ENCODE measurements at places on chromosomes 2 and 18. TPM values are rescaled to one million over a fixed set of nuclear protein-coding genes. Genes with fewer than 3 reads are reported as not detected.

Gene MRO
- 1.4 TPM for total RNA-seq

DNA sequence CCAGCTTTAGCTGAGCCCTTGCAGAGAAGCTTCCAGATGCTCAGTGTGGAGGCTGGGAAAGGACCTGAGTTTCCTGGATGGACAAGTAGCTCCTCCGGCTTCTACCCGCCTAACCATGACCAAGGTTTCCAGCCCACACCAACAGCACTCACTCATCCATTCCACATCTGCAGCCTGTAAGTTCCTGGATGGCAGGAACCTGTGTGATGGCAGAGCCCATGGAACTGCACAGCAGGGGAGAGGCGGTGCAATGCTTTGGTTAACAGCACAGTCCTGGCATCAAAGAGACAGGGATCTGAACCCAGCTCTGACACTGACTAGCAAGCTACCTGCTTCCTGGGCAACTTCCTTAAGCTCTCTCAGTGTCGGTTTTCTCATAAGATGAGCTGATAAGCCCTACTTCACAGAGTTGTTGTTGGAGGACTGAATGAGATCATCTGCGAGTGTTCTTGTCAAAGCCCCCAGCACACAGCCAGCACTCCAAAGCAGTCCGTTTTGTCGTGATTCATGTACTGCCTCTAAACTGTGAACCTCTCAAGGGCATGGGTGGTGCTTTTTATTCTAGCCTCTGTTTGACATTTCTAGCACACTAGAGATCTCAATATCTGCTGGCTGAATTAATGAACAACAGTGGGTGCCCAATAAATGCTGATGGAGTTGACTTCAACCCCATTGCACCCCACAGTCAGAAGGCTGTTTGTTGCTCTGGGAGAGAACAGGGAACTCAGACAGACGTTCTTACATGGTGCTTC is 41.6 kb upstream of the OTOF start:
- no peak overlapping the region for H3K4me3 ChIP-seq
- no peaks in the 10 kb centered on the region for H3K36me3 ChIP-seq
- no peak for DNase-seq
- no peaks in the 10 kb centered on the region for H3K27me3 ChIP-seq
- H3K4me1 ChIP-seq, result no peaks in the 10 kb centered on the region
- no peak overlapping the region for H3K27ac ChIP-seq

DNA sequence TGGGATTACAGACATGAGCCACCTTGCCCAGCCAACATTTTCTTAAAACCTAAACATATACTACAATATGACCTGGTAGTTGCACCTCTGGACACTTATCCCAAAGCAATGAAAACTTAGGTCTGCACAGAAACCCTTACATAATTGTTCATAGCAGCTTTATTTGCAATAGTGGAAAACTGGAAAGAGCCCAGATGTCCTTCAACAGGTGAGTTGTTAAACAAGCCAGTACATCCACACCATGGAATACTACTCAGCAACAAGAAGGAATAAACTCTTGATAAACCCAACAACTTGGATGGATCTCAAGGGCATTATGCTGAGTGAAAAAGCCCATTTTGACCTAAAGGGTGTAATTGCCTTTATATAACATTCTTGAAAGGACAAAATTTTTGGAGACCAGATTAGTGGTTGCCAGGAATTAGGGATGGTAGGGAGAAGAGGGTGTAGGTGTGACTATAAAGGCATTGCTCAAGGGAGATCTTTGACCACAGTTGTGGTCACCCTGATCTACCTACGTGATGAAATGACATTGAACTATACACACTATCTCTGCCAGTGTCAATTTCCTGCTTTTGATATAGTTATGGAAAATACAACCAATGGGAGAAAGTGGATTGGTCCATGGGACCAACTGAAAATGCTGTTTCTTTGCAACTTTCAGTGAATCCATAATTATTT is 11.9 kb upstream of the AMMECR1L start:
- no peak for DNase-seq
- H3K36me3 ChIP-seq, result no peaks in the 10 kb centered on the region
- no peaks in the 10 kb centered on the region for H3K4me1 ChIP-seq
- H3K4me3 ChIP-seq, result no peak overlapping the region
- H3K27me3 ChIP-seq, result no peaks in the 10 kb centered on the region

DNA sequence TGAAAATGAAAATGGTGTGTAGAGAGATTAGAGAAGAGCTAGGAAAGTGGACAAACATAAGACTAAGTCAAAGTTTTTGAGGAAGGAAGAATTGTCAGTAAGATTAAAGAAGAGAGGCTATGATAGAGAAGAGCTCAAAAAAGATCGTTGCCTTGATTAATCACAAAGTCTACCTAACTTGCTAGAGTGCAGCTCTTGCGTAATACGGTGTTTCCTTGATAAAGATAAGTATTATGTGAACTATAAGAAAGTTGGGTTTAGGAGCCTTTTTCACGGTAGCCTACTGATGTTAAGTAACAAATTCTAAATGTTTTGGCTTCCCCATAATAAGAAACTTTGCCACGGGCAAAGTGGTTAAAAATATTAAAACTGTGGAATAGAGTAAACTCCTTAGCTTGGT is 226.4 kb upstream of the NRXN1 start:
- no peaks in the 10 kb centered on the region for H3K27me3 ChIP-seq
- no peaks in the 10 kb centered on the region for H3K4me1 ChIP-seq
- no peaks in the 10 kb centered on the region for H3K36me3 ChIP-seq
- no peak overlapping the region for H3K4me3 ChIP-seq

- H3K27ac ChIP-seq, result peak overlapping the region; percentile 57
- peaks cover 40% of the 10 kb centered on the region for H3K4me1 ChIP-seq
- no peak overlapping the region for H3K4me3 ChIP-seq
- DNase-seq, result peak; percentile 82
- no peaks in the 10 kb centered on the region for H3K27me3 ChIP-seq
These were observed 24.6 kb downstream of the NRP2 start for GRCh38 chr2:205706769-205707381.

- peak overlapping the region; percentile 92 for H3K4me3 ChIP-seq
- DNase-seq, result no peak
- no peaks in the 10 kb centered on the region for H3K36me3 ChIP-seq
- H3K27me3 ChIP-seq, result no peaks in the 10 kb centered on the region
These were observed 895 bp upstream of the GLS start for GRCh38 chr2:190879474-190880377.

DNA sequence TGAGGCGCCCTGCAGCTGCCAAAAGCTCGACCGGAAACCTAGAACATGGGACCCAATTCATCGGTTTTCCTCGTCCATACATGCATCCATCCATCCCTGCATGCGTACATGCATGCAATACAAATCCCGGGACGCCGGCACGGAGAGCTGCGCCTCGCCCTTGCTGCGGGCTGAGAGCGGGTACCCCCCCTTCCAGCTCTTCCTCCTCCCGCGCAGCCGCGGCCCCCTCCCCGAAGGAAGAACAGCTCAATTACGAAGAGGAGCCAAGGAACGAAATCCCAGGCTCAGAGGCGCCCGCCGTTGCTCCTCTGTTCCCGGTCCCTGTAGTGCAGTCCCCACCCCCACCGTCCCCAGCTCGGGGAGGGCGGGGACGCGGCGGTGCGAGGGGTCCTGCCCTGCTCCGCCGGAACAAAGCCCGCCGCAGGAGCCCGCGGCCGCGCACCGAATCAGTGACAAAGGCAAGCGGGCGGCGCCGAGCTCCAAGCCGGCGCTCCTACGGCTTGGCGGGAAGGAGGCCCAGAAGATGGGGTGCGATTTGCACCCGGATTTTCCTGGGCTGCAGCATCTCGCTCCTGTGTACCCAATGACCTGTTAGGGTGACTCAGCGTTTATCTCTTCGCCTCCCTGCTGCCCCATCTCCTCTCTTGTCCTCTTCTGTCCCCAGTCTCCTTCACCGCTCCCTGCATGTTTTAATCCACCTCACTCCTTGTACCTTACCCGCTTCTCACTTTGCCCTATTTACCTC is 8.9 kb upstream of the POU3F3 start:
- H3K4me1 ChIP-seq, result no peaks in the 10 kb centered on the region
- H3K27ac ChIP-seq, result no peak overlapping the region
- peaks cover 15% of the 10 kb centered on the region for H3K27me3 ChIP-seq
- no peaks in the 10 kb centered on the region for H3K36me3 ChIP-seq
- peak overlapping the region; percentile 36 for H3K4me3 ChIP-seq

GRCh38 chr2:170006587-170007325 is 171.2 kb upstream of the MYO3B start:
- no peaks in the 10 kb centered on the region for H3K4me1 ChIP-seq
- no peak overlapping the region for H3K27ac ChIP-seq
- H3K27me3 ChIP-seq, result no peaks in the 10 kb centered on the region
- H3K36me3 ChIP-seq, result peaks cover 16% of the 10 kb centered on the region
- H3K4me3 ChIP-seq, result no peak overlapping the region
- DNase-seq, result no peak

Gene MOCOS
- 0.21 TPM for total RNA-seq

GRCh38 chr2:73937899-73938298 is 11.2 kb downstream of the DGUOK start:
- H3K36me3 ChIP-seq, result peaks cover 12% of the 10 kb centered on the region
- no peak overlapping the region for H3K4me3 ChIP-seq
- H3K27me3 ChIP-seq, result no peaks in the 10 kb centered on the region
- DNase-seq, result no peak

DNA sequence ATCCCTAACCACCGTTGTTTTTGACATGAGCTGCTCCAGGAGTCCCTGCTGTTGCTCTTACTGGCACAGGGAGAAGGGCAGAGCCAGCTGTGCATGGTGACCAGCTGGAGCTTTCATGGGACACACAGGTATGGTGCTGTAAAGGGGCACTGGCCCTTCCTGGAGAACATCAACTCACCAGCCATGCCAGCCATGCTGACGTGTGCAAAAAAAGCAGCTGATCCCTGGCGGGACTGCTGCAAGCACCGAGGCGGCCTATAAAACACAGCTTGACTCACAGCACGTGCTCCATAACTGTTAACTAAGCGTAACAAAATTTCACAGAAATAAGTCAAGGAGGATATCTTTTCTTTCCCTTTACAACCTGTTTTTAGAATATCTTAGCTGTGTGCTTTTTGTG is 165.1 kb downstream of the TMEM163 start:
- H3K27ac ChIP-seq, result no peak overlapping the region
- no peaks in the 10 kb centered on the region for H3K4me1 ChIP-seq
- H3K27me3 ChIP-seq, result no peaks in the 10 kb centered on the region
- no peak for DNase-seq
- no peaks in the 10 kb centered on the region for H3K36me3 ChIP-seq
- H3K4me3 ChIP-seq, result no peak overlapping the region

- no peaks in the 10 kb centered on the region for H3K27me3 ChIP-seq
- H3K36me3 ChIP-seq, result no peaks in the 10 kb centered on the region
- no peak for DNase-seq
- H3K4me1 ChIP-seq, result no peaks in the 10 kb centered on the region
These were observed 159.3 kb downstream of the FAM124B start for GRCh38 chr2:224242561-224242960.

GRCh38 chr2:28666496-28667184 is 85.0 kb upstream of the PPP1CB start:
- H3K4me1 ChIP-seq, result peaks cover 9% of the 10 kb centered on the region
- peak overlapping the region; percentile 42 for H3K27ac ChIP-seq
- no peaks in the 10 kb centered on the region for H3K36me3 ChIP-seq
- H3K27me3 ChIP-seq, result no peaks in the 10 kb centered on the region
- no peak for DNase-seq

- no peak overlapping the region for H3K27ac ChIP-seq
- H3K4me1 ChIP-seq, result no peaks in the 10 kb centered on the region
- H3K36me3 ChIP-seq, result no peaks in the 10 kb centered on the region
- no peak overlapping the region for H3K4me3 ChIP-seq
These were observed 255.3 kb downstream of the SH3BP4 start for GRCh38 chr2:235206980-235207579.

- H3K36me3 ChIP-seq, result no peaks in the 10 kb centered on the region
- peaks cover 3% of the 10 kb centered on the region for H3K4me1 ChIP-seq
- no peak overlapping the region for H3K4me3 ChIP-seq
- no peak overlapping the region for H3K27ac ChIP-seq
- DNase-seq, result no peak
These were observed 226.9 kb upstream of the SPOPL start for GRCh38 chr2:138274421-138275291.

- H3K27me3 ChIP-seq, result no peaks in the 10 kb centered on the region
- no peak overlapping the region for H3K27ac ChIP-seq
- no peak overlapping the region for H3K4me3 ChIP-seq
- H3K4me1 ChIP-seq, result no peaks in the 10 kb centered on the region
- H3K36me3 ChIP-seq, result no peaks in the 10 kb centered on the region
These were observed 13.7 kb upstream of the MMADHC start for GRCh38 chr2:149601141-149601796.

DNA sequence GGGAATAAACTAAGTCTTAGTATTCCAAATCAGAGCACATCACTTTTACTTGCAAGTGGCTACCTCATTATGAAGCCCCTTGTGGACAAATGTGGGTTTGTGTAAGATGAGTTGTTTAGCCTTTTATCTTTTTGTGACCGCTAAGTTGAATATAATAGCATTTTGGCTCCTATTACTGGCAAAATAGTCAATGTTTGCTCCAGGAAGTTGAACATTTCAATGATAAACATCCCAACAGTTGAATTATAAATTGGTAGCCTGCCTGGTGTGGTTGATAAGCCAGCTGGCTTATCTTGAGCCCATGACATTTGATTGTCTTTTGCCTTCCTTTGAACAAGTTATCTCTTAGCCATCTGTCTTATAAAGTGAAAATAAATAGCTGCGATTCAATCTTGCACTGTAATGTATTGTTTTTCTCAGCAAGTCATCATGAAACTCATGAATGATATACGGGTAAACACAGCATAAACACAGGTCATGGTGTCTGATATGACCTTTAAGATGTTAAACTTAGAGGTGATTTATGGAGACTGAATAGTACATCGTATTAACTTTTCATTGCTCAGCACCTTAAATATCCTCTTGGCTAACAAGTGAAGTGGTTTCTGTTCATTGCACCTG is 338.4 kb downstream of the SOCS6 start:
- H3K4me1 ChIP-seq, result no peaks in the 10 kb centered on the region
- H3K27me3 ChIP-seq, result no peaks in the 10 kb centered on the region
- DNase-seq, result no peak

- no peak for DNase-seq
- no peaks in the 10 kb centered on the region for H3K36me3 ChIP-seq
- H3K4me3 ChIP-seq, result no peak overlapping the region
These were observed 7.0 kb upstream of the AOX1 start for GRCh38 chr2:200578778-200579177.

DNA sequence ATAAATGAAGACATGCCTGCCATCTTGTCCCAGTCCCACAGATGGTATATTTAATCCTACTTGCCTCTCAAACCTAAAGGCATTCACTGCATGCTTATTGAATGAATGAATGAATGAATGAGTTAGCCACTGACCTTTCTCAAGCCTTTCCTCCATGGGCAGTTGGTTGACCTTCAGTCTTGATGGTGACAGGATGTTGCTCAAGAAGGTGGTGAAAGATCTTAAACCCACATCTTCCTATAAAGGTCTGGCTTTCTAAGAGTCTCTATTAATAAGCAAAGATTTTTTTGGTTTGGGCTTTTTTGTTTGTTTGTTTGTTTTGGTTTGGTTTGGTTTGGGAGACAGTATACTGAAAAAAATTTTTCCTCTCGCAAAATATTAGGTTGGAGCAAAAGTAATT is 41.7 kb downstream of the KIAA2012 start:
- no peak for DNase-seq
- no peak overlapping the region for H3K4me3 ChIP-seq
- no peaks in the 10 kb centered on the region for H3K36me3 ChIP-seq
- no peaks in the 10 kb centered on the region for H3K27me3 ChIP-seq
